Left renal pelvis (tissue), 4 donors: ENCODE measurements at places on chromosomes 6 and 20.
A peak's percentile ranks its signal among the peaks of the same experiment; 100 is the strongest.

- DNase-seq: no peak
Measured at GRCh38 chr6:63352544-63353285, 32.9 kb upstream of the LGSN start.

- DNase-seq: no peak
Measured at GRCh38 chr20:544153-544725, 649 bp upstream of the CSNK2A1 start.

DNA sequence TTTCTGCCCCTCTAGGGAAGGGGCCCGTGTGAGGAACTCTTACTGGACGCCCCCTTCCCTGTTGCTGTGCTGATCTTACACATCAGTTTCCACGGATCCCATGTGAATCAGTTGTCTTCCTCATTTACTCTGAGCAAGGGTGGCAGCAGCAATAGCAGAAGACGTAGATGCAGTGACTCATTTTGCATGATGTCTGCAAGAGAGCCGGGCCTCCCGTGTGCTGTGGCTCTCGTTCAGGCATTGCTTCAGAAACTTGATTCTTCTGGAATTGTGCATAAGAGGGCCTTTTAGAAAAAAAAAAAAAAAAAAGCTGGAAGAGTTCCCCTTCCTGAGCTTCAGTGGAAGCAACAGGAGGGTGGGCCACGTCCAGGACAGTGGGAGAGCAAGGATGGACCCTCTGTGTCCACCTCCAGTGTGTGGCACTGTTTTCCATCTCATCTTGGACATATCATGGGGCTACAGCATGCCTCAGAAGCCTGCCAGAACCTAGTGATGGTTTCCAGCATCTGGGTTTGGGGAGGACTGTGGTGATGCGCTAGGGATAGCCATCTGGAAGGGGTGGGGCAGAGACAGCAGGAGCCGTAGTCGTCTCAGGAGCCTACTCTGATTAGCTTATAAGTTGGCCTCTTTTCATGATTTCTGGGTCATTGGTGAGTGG, 62.1 kb downstream of the FOXO3 start:
- DNase-seq: no peak

DNA sequence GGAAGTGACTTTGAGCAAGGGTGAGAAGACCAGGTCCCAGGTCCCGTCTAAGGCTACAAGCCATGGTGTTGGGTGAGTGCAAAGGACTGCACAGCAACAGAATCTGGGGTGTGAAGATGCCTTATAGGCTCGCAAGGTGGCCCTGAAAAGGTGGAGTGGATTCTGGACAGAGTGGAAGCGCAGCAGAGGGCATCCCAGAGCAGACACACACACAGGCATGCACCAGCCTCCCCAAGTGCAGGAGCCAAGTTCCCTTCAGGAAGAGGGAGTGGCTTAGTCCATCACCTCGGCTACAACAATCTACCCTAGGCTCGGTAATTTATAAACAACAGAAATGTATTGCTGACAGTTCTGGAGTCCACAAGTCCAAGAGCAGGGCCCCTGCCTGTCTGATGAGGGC, 180.1 kb upstream of the PDE10A start:
- no peak for DNase-seq

- peak; percentile 79 for DNase-seq
Measured at GRCh38 chr6:80004173-80005072, at the start of gene TTK. Gene TTK (plus strand): TSS chr6:80004649. CDS start chr6:80005844, 1,195 bp downstream.
